ENCODE measurements at places on chromosomes 1 and 21.

DNA sequence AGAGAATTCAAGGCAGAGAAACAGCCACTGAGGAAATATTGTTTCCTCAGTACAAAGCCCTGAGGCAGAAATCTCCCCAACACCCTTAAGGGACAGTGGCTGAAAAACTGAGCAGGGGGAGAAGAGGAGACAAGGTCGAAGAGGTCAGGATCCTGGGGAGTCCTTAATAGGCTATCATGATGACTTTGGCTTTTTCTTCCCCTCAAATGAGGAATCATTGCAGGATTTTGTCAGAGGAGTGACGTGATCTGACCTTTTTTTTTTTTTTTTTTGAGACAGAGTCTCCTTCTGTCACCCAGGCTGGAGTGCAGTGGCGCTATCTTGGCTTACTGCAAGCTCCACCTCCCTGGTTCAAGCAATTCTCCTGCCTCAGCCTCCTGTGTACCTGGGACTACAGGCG lies 10.2 kb downstream of the MAP7D1 start:
- DNase-seq, result no peak

- DNase-seq, result no peak
These were observed 8.1 kb upstream of the PRELP start for GRCh38 chr1:203467550-203467921.

DNA sequence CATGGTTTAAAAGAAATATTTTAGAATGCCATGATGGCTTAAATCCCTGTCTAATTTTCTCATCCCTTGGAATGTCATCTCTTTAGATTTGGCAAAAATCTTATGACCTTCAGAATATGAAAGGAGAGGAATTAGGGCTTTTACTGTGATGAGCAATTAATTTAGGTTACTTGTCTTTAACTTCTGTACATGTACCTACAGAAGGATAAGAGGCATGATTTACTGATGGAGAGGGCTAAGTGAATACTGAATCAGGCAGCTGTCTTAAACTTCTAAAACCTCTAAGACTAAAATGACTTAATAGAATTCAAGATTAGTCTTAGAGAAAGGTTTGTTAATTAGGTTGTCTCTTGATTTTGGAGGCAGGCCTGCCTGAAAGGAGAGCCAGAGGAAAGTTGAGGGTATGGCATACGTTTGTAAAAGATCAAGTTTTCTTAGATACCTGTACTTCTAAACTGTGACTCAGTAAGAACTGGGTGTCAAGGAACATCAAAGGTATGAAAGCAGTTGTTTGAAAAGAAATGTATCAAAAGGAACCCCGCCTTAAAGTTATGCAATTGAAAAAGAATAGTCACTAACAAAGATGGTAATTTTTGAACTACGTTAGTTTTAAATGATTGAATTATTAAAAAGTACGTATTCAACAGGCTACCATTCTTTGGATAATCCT lies 12.5 kb downstream of the MACO1 start:
- no peak for DNase-seq

GRCh38 chr21:17427831-17428483 lies 84.9 kb upstream of the CXADR start:
- no peak for DNase-seq

DNA sequence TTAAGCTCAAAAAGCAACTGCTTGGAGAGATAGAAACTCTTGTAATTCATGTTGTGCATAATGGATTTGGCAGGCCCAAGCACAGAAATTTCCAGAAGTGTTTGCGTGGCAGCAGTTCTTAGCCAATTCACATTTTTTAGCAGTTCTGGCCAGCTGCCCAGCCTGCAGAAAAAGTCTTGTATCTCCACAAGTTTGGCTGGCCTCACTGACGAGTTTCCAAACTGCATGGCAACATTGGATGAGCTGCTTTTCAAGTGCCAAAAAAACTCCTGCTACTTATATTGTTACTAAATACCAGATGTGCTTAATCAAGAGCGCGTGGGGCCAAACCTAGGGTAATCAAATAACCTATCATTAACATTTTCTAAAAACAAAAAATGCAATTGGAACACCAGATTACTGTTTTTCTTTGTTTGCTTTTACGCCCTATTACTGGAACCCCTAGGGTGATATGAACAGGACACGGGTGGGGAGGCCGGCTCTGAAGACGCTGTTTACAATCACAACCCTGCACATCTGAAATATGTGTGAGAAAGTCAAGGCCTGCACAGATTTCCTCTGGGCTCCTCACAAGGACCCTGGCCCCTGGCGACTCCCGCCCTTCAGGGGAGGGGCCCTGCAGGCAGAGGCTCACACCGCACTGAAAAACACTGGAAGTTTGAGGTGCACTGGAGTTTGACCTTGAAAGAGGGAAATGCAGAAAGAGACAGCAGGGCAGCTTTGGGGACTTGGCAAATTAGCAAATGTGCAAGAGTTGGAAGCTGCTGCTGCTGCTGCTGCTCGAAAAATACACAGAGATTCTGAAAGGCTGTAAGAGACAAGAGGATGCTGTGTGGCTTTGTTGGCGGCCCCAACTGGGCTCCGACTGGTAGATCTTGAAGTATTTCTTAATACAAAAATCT lies 55.2 kb upstream of the TARBP1 start:
- DNase-seq, result no peak

DNA sequence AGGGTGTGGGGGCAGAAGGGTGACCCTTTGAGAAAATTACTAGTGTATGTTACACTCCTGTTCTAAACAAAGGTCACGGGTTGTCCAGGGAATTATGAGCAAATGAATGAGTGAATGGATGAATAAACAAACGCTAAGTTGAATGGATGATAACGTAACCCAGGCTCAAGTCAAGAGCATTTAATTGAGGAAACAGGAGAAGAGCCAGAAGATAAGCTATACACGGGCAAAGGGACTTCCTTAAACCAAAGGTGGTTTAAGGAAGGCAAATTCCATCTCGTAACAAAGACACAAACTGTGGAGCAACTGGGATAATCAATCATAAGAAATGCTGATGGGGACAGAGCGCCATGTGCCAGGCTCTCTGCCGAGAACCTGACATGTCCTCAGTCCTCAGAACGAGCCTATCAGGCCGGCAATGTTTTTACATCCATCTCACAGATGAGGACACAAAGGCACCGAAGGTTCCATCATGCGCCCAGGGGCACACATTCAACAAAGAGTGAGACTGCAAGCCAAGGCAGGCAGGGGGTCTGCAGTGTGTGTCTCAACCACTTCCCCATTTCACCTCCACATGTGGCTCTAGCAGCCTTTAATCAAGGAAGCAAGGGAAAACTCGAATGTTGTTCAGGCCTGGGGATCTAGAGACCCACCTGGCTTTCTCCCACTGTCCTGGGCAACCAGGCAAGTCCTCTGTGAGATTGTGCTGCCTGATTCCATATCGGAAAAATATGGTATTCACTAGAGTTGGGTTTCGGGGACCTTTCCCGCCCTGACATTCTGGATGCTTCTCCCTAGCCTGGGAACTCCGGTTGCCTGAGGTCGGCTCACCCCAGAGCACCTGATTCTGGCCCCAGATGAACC lies 126.8 kb upstream of the EDN2 start:
- no peak for DNase-seq

GRCh38 chr1:205766038-205766437 lies 9.2 kb downstream of the RAB29 start:
- no peak for DNase-seq

Data from cerebellar nuclear complex (tissue), 1 donor.